ENCODE measurements at places on chromosomes 12 and 14.

GRCh38 chr12:127024791-127025190 lies 1242.2 kb upstream of the TMEM132C start:
- no peak for DNase-seq

DNA sequence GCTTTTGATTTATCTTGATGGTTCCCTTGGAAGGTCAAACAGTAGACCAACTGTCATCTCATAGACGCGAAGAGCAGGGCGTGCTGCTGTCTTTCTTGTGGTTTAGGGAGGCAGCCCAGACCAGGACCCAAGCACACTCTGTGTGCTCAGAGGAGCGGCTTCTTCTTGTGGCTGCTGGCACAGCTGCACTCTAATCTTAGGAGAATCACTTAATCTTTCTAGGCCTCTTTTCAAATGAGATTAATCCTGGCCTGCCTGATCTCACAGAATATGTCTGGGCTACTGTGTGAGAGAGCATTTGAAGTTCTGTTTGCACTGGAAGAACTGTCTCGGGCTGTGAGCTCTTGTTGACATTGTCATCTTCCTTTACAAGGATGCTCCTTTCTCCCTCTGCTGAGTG lies 60.0 kb upstream of the TRAF3 start:
- DNase-seq, result no peak

- no peak for DNase-seq
Observed at GRCh38 chr14:100439781-100440180, 116.6 kb downstream of the SLC25A47 start.

- DNase-seq, result peak; percentile 4
Observed at GRCh38 chr12:104285740-104286515, 17.6 kb upstream of the EID3 start.

DNA sequence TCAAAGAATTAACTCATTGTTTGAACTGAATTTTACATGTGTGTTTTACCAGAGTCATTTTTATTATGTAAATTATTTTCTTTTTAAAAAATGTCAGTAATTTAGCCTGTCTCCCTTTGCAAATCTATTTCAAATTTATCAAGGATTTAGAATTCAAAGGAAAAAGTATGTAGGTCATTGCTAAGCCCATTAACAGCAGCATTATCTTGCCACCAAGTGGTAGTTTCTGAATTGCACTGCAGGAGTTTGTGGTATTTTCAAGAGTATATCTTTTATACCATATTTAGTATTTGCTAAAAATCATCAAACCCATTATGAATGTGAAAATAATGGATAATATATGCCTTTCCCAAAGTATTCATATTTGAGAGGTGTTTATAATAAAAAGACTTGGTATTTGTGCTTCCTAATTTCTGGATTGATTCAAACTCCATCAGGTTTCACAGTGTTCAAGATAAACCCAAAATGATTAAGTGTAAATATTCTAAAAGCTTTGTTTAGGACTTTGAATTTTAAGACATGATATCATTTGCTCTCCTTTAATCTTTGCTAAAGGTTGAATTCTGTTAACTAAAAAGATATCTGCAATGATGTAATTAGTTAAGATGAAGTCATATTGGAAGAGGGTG lies 711.4 kb downstream of the FSCB start:
- DNase-seq, result no peak
